Occipital lobe (tissue), 3 donors: ENCODE measurements at places on chromosomes 2 and 18.

- no peak for DNase-seq
Observed at GRCh38 chr2:240140511-240140910, at the start of gene OTOS. TSS of gene OTOS (minus strand) at chr2:240140658. CDS start at chr2:240140326, 332 bp downstream.

- no peak for DNase-seq
Observed at GRCh38 chr2:8458503-8459459, 223.1 kb upstream of the ID2 start.

DNA sequence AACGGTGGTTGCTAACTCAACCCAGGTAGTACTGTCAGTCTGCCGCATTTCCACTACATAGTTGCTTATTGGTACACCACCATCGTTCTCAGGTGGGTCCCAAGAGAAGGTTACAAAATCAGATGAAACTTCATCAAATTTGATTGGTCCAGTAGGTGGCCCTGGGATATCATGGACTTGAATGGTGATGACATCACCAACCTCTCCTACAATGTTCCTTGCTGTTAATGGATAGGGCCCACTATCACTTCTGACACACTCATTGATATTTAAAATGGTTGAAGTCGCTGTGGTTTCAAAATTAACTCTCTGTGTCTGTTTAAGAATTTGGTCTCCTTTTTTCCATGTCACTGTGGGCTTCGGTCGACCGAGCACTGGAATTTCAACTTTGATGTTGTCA lies 94.5 kb downstream of the PLEKHA3 start:
- no peak for DNase-seq

DNA sequence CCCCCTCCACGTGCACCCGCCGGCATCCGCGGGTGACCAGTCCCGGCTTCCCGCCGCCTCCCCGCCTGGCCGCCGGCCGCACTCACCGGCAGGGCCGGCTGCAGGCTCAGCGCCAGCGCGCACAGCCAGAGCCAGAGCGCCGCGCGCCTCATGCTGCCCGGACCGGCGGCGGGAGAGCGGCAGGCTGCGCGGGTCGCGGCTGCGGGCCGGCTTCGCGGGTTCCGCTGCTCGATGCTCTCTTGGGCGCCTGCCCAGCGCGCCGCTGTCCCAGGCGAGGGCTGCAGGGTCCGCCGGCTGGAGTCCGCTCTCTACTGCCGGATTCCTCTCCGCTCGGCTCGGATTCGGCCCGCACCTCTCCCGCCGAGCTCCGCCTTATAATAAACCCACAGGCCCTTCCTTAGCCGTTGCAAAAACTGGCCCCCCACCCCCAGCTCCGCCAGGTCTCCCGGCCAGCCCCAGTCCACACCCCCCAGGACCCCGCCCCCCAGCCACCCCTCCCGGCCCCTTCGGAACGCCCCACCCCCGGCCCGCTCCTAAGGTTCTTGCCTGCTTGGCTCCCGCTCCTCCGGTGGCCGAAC lies at the start of gene SDC1:
TSS of gene SDC1 (minus strand) at position 415 of the 578 bp plus-strand sequence. CDS start at position 152, 263 bp downstream.
- no peak for DNase-seq

DNA sequence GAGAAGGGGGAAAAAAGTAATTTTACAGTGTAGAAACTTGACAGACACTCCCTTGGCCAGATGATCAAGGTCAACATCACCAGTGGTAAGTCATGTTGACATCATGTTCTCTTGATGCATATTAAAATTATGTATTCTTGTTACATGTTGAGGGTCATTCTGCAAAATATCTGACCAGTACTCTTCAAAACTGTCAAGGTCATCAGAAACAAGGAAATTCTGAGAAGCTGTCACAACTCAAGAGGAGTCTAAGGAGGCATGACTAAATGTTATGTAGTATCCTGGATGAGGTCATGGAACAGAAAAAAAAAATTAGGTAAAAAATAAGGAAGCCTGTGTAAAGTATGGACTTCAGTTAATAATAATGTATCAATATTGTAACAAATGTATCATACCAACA lies 6.3 kb downstream of the SGPP2 start:
- no peak for DNase-seq

DNA sequence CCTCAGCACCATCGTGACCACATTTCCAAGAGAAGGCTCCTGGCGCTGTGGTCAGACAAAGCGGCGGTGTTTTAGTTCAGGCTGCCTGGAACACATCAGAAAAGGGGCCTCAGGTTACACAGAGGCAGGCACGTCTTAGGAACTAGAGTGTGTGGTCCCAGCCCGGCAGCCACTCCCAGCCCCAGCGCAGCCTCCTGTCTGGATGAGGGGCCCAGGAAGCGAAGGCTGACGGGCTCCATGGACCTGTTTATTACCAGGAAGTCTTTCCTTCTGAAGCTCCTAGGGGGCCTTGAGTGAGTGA lies 10.0 kb upstream of the GPR55 start:
- DNase-seq: no peak

GRCh38 chr2:20108655-20109396 lies 57.4 kb upstream of the LAPTM4A start:
- no peak for DNase-seq

- peak; percentile 7 for DNase-seq
Observed at GRCh38 chr2:151363709-151364108, 6.3 kb downstream of the TNFAIP6 start.

DNA sequence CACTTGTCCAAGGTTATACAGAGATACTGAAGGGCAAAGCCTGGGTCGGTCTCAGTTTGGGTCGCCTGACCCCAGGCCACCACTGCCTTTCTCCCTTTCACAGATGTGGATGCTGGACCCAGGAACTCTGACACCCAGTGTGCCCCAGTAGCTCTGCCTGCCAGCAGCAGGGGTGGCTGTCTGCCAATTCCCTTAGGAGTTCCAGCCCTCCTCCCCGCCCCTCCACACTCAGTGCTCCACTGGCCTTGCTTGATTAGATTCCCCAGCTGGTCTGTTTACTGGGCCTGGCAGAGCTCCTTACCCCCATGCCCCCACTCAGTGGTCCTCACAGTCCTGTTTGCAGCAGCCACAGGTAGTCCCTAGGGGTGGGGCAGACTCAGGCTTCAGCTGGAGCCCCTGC lies 75.5 kb downstream of the NPAS2 start:
- no peak for DNase-seq

- DNase-seq: no peak
Observed at GRCh38 chr2:221343524-221343923, 228.6 kb downstream of the EPHA4 start.

- DNase-seq: no peak
Observed at GRCh38 chr18:35322486-35323458, 21.4 kb downstream of the ZNF24 start.
